ENCODE measurements at places on chromosomes 12 and 14.
A peak's percentile ranks its signal among the peaks of the same experiment; 100 is the strongest.

DNA sequence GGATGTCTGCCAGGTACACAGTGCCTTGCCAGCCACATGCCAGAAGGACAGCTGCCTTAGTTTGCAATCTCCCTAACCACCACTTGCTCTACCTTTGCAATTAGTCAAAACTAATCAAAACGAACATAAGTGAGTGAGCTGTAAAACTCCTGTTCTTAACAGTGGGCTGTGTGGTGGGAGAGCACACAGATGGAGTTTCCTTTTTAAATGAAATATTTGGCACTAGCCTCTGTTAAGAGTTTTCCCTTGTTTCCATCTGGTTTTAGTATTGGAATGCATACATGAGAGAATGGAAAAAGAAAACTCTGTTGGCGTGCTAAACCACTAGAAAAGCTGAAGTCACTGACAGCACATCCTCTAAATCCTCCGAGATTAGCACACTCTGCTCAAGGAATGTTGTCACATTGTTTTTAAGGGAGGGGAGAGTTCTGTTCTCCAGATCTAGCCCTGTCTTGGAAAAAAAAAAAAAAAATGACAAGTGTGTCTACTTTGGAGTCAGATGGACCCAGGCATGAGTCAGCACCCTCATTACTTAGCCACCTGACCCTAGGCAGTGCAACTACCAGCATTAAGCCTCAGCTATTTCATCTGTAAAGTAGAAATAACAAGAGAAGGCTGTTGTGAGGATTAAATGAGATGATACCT is 83.9 kb downstream of the STXBP6 start:
- DNase-seq: no peak

- DNase-seq: no peak
These were observed 146.8 kb upstream of the KITLG start for GRCh38 chr12:88726806-88727720.

GRCh38 chr12:124556896-124557501 is 10.4 kb downstream of the NCOR2 start:
- no peak for DNase-seq

- DNase-seq: no peak
These were observed 174.0 kb downstream of the EGLN3 start for GRCh38 chr14:33776871-33777270.

DNA sequence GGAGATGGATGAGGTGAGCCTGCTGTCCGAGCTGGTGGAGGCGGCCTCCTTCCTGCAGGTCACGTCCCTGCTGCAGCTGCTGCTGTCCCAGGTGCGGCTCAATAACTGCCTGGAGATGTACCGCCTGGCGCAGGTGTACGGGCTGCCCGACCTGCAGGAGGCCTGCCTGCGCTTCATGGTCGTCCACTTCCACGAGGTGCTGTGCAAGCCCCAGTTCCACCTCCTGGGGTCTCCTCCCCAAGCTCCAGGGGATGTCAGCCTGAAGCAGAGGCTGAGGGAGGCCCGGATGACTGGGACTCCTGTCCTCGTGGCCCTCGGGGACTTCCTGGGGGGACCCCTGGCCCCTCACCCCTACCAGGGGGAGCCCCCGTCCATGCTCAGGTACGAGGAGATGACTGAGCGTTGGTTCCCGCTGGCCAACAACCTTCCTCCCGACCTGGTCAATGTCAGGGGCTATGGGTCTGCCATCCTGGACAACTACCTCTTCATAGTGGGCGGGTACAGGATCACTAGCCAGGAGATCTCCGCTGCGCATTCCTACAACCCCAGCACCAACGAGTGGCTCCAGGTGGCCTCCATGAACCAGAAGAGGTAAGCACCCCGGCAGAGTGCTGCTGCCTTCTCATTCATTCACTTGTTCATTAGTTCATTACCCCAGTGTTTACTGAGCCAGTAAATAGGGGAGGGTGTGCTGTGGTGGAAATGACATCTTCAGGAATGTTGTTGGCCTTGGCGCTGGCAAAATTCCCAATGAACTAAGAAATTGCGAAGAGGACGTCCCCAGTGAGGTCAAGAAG is 774 bp upstream of the MANSC4 start:
- DNase-seq: peak; percentile 57

- no peak for DNase-seq
These were observed 64.5 kb downstream of the SEC23A start for GRCh38 chr14:39038542-39038941.

DNA sequence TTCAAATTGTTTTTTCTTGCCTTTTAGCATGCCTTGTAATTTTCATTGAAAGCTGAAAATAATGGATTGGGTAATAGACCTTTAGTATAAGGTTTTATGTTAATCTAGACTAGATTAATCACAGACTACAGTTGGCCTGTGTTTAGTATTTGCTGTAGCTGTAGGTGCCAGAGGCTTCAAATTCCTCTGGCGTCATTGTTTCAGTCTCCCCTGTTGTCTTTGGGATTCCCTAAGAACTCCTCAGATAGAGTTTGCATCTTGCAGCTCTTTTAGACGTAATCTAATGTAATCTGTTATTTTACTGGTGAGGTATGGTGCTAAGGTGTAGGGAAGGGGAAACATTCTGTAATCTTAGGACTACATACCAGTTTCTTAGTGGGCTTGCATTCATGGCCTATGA is 113.0 kb downstream of the RGS6 start:
- no peak for DNase-seq

- no peak for DNase-seq
These were observed 44.8 kb upstream of the TMPO start for GRCh38 chr12:98470469-98471082.

DNA sequence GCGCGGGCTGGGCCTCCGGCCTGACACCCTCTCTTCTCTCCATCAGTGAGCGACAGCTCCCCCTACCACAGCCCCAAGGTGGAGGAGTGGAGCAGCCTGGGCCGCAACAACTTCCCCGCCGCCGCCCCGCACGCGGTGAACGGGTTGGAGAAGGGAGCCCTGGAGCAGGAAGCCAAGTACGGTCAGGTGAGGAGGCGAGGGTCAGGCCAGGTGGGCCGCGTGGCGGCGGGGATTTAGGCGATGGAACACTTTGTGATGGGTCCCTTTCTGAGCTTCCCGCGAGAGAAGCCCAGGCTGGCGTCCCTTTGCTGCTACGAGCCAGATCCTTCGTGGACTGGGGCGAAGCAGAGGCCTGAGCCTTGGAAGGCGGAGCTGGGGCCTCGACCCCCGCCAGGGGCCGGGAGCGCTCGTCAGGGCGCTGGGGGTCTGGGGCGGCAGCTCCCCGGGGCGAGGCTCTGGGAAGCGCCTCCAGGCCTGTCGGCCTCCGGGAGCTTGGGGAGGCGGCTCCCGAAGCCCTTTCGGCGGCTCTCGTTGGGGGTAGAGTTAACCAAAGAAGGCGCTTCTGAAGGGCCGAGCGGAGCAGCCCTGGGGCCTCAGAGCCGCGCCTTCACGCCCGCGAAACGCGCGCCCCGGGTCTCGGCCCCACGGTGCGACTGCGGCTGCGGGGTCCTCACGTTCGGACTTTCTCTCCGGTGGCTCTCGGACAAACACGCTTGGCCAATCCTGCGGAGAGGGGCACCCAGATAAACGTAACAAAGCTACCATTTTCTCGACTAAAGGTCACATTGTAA is 5.0 kb downstream of the PAX9 start:
- no peak for DNase-seq

GRCh38 chr12:121196902-121197301 is 13.0 kb upstream of the P2RX4 start:
- no peak for DNase-seq

DNA sequence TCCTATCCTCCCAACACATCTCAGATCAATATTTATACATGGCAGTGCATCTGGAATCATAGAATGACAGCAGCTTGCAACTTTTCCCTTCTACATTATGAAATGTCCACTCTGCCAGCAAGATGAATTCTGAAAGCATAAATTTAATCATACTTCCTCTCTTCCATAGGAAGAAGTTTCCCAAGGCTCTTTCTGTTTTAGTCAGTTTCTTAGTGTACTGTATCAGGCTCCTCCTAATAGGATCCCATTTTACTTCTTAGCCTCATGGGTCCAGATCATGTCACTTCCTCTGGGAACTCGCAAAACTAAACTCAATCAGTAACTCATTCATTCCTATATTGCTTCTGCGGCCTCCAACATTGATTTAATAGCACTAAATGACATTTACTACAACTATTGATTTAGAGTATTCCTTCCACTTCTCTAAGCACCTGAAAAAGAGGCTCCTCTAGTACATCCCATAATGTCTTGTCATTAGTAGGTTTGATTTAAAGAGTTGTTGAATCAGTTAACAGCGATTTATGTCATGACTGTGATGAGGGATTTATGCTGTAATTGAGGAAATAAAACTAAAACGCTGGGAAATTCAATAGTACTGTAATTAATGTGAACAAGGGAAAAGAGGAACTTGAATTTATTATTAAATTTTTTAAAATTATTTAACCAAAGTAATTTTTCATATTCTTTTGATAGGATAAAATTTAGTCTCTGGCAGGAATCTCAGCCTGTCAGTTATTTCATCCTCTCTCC is 4.0 kb downstream of the CLEC1A start:
- no peak for DNase-seq

DNA sequence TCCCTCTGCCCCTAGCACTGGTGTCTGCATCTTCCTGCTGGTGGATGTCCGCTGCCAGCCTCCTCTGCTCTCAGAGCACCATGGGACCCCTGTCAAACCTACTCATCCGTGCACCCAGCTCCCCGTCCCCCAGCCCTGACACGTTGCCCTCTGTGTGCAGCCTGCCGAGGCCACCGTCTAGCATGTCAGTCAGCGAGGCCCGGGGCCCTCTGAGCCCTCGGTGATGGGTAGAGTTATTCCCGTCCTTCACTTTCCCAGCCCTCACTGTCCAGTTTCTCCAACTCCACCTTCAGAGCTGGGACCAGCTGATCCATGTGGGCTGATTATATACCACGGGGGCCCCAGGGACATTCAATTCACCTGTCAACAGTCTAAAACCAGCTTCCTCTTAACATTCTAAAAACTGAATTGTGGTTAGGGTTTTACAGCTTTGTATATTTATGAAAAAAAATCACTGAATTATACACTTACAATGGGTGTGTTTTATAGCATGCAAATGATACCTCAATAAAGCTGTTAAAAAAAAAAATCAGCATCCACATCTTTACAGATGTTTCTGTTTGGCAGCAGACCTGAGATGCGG is 61.3 kb downstream of the CCDC88C start:
- peak; percentile 41 for DNase-seq

- peak; percentile 57 for DNase-seq
These were observed 65.0 kb downstream of the SETD3 start for GRCh38 chr14:99415496-99416281.

GRCh38 chr14:105214324-105214915 is 33.3 kb upstream of the NUDT14 start:
- no peak for DNase-seq

DNA sequence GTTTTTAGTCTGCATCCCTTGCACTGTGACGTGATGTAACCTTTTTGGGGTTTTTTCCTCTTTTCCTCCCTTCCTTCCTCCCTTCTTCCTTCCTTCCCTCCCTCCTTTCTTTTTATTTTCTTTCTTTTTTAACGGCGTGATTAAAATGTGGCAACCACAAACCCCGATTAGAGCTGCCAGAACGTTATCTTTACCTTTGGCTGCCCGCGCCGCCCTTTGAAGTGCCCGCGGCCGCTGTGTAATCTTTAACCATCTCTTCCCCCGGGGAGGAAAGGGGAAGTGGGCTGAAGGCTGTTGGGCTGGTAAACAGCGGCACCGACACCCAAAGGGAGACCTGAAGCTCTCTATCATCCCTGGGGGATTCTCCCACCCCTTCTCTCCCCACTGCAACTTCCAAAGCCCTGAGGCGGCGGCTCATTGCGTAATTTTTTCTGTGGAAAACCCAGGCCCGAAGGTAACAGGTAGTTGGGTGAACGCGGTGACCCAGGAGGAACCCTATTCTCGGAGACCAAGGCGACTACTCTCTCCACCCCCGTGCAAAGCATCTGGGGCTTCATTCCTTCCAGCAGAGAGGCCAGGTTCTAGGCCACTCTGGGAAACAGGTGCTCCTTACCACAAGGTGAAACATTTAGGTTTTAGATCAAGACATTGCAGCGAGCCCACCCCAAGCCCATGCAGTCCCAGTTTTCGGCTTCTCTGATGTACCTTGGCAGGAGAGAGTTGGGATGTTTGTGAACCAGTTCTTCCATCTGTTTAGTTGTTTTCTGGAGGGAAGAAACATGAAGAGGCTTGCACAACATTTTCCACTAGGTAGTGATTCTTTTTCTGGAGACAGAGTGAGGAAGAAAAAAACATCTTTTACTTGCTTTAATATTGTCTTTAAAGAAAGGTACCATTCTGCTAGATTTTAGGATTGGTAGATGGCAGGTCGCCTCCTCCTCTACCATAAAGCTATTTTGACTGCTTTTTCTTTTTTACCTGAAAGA is 1.5 kb downstream of the LGR5 start:
- DNase-seq: no peak

DNA sequence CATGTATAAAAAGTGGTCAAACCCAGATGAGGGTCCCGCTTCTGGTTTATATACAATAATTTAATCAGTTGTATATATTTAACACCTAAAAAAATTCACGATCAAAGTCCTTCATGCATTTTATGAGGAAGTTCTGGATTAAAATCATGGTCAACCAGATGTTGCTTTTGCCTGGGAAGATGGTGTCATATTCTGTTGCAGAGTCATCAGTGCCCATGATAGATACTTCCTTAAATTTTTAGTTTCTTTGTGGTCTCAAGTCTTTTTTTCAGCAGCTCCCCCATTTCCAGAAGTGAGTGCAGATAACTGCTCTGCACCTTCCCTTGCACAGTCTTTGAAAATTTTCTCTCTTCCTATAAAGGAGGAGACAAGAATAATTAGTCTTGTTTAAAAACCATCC is 16.1 kb downstream of the ERP29 start:
- no peak for DNase-seq

DNA sequence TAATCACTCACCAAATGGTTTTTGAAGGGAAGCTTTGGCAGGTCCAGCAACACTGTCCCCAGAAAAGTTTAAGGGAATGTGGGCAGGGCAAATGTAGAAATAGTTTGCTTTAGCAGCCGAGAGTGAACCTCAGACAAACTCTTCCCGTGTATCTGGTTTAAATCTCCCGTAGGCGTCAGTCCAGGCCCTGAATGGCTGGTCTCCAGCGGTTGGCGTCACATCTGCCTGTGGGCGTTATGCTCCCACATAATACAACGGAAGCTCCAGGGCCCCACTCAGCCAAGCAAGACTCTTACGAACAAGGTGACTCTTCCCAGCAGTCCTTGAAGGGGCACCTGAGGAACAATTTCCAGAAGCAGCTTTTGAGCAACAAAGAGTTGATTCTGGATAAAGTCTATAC is 942 bp downstream of the ZC2HC1C start:
- no peak for DNase-seq

- no peak for DNase-seq
These were observed 130.0 kb downstream of the TSPAN9 start for GRCh38 chr12:3207175-3207574.

DNA sequence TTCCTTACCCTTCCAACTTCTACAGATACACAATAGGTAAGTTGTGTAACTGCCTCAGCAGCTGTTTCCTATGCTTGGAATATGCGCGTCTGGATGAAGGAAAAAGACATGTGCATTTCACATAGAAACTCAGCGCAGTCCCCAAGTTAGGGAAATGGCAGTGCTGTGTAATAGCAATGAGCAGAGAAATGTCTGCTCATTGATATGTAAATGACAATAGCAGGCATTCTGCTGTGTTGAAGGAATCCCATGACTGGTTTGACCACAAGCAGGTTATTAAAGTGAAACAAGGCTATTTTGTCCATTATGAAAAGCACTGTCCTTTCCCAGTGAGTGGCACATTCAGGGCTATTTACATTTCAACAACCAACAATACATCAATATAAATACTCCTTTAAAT is 106.6 kb downstream of the BTG1 start:
- peak; percentile 39 for DNase-seq
